GM12864 (cell line): ENCODE measurements at places on chromosomes 4 and X.

- DNase-seq: no peak
Observed at GRCh38 chr4:151197247-151197646, 79.7 kb upstream of the PRSS48 start.

- no peak for DNase-seq
Observed at GRCh38 chr4:158327525-158327924, 117.2 kb downstream of the TMEM144 start.

DNA sequence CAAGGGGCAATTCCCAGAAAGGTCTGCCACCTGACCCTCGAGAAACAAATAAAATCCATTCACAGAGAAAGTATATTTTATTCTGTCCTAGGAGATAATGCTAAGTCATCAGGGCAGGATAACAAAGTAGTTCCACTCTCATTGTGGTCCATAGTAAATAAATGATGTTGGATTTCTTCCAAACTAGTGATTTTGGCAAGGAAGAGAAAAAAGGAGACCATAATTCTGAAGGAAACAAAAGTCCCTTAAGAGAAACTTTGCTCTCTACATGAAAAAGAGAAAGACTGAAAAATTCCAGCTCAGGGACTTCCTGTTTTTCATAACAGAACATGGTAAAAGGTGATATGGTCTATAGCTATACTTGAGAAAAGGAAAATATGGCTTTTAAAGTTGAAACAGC is 71.5 kb upstream of the DDX60 start:
- DNase-seq: no peak

- DNase-seq: no peak
Observed at GRCh38 chrX:66676990-66677389, 38.1 kb upstream of the EDA2R start.

DNA sequence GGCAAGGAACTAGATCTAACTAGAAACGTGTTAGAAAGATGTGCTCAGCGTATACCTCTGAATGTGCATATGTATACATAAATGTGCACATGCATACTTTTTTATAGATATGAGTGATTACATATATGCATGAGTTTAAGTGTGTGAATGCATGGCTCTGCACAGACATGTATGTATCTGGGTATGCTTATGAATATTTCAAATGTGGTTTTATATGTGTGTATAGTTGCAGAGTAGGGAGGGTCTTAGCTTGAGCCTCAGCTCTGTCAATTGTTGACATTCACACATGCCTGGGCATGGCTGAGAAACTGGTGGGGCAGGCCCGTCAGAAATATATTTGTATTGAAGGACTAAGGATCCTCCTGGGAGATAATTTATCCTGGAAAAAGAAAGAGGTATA is 31.1 kb downstream of the RAP2C start:
- DNase-seq: no peak

- no peak for DNase-seq
Observed at GRCh38 chr4:84965553-84966381, 723 bp downstream of the WDFY3 start.

GRCh38 chrX:66622209-66622608 is 16.7 kb downstream of the EDA2R start:
- DNase-seq: no peak

- no peak for DNase-seq
Observed at GRCh38 chrX:15366506-15367352, 17.5 kb downstream of the VEGFD start.

DNA sequence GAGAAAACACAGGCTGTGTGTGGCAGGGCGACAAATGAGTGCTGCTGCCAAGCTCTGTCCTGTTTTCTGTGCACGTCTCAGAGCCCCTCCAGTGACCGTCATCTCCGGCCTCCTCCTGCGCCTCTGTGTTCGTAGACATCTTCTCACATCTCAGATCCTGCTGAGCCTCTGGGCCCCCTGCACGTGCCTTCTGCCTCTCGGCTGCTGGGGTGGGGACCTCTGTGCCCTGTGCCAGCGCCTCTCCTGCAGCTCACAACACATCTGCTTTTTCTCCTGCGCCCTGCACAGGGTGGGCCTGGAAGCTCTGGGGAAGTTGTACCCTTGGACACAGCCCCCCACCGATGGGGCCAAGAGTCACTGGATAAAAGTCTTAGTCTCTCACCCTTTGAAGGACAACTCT is 2.4 kb upstream of the CTAG2 start:
- DNase-seq: no peak

DNA sequence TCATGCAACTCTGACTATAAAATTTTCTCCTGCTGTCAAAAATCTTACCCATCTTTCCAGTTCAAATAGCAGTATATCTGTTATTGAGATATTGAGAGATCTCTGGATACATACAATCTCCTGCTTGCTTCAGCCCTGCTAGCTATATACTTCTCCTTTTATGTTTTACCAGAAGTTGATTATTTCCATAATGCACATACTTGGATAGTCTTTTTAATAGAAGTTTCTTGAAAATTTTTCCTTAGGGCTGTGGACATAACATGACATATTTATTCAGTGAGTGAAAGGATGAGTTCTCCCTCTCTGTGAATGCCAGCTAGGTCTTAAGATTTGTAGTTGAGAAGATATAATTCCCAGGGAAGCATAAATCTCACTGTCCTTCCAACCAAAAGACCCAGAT is 234.1 kb upstream of the NR3C2 start:
- no peak for DNase-seq

DNA sequence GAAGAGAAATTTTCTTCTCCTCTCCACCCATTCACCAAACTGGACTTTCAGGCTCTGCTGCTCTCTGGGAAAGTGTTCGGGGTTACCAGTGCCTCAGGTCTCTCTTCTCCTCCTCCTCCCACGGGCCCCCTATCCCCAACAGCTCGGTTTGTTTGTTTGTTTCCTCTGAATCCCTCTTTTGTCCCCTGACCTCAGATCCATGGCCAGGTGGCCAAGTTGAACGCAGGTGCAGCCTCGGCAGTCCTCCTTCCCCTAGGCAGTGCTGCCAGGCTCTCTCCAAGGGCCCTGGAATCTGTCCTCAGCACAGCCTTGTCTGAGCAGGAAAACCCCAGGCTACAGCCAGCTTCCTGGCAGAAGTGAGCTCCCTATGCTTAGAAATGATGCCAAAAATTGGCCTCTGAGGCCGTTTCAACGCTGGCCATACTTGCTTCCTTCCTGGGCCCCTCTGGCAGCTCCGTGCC is 60.0 kb downstream of the FHDC1 start:
- DNase-seq: no peak

- DNase-seq: no peak
Observed at GRCh38 chr4:76377911-76378310, 43.0 kb downstream of the CCDC158 start.

DNA sequence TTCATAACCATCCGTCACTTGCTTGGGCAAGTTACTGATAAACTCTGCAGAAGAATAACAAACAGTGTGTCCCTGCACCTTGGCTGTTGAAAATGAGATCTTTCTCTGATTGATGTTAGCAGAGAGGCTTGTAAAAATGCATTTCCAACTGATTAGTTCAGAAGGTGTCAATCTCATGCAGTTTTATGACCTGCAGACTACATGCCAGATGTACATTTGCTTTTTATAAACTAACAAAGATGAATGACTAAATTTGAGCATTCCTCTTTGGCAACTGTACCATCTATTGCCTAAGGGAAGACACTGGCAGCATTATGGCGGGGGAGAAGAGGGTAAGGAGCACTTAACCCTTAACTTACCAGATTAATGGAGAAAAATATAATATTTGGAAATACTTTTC is 192.8 kb downstream of the DCTD start:
- no peak for DNase-seq

GRCh38 chrX:155086961-155087735 is 15.8 kb downstream of the BRCC3 start:
- DNase-seq: no peak

DNA sequence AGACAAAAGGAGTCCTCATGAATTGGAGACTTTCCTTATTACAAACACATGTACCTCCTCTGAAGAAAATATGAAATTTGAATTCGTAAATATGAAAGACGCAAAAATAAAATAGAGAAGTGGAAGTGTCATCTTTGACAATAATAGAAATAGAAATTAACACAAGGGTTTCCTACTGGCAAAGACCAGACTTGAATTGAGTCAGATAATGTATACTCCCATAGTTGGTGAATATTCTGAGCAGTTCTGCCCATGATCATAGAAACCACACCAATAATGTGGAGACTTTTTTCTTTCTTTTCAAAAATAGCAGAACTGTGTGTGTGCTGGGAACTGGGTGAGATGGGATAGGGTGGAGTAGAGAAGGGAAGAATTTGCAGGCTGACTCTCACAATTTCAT is 277.7 kb upstream of the TET2 start:
- peak; percentile 59 for DNase-seq

- no peak for DNase-seq
Observed at GRCh38 chr4:74632634-74633033, 161.7 kb downstream of the BTC start.

- DNase-seq: no peak
Observed at GRCh38 chrX:146449243-146449642, 360.3 kb upstream of the CXorf51B start.

DNA sequence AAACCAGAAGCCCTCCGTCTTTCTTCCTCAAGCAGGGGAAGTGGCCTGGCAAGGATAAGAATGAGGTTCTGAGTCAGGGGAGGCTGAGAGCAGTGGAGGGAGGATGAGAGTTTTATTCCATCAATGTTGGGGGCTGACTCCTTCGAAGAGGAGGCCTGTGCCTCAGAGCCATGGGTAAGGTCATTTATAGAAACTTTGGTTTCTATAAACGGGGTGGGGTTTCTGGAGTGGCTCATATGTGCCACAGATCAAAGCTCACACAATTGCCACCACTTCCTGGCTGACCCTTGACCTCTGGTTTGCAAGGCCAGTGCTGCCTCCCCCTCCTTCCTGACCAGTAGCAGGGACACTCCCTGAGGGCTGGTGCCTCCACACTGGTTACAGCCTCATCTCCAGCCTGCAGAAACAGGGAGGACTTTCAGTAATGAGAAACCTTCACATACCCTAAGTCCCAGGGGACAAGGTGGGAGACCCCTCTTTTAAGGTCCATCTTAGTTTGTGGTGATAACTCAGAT is 166.0 kb downstream of the PDGFRA start:
- no peak for DNase-seq

DNA sequence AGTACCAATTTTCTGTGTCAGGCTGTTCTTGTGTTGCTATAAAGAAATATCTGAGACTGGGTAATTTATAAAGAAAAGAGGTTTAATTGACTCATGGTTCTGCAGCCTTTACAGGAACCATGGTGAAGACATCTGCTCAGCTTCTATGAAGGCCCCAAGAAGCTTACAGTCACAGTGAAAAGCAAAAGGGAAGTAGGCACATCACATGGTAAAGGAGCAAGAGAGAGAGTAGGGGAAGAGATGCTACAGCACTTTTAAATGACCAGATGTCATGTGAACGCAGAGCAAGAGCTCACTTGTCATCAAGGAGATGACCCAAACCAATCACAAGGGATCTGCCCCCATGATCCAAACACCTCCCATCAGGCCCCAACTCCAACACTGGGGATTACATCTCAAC is 174.3 kb downstream of the ATP10D start:
- DNase-seq: no peak

GRCh38 chrX:8683687-8684086 is 48.2 kb downstream of the ANOS1 start:
- no peak for DNase-seq

DNA sequence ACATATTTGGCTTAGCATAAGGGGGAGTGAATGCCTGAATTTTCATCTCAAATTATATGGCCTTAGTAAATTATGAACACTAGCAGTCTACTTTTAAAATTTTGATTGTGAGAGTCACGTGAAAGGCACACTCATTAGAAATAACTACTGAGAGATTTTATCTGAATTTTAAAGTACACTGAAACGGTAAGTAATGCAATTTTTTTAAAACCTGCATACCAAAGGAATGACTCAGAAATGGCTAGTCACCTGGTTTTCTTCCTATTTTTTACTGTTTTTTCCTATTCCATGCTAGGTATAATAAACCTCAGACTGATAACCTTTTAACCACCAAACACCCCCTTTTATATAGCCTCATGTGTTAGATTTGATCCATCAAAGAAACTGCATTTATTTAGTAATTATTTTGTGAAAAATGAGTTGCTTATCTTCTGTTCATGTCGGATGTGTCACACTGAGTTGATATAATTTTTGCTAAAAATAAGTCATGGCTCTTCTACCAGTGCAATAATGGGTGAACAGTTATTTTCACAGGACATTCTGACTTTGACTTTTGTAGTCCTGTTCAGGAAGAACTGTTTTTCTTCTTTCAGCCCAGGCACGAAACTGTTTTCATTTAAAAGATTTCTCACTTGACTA is 40.4 kb downstream of the CPEB2 start:
- no peak for DNase-seq

- no peak for DNase-seq
Observed at GRCh38 chr4:6229095-6229494, 28.7 kb upstream of the JAKMIP1 start.

DNA sequence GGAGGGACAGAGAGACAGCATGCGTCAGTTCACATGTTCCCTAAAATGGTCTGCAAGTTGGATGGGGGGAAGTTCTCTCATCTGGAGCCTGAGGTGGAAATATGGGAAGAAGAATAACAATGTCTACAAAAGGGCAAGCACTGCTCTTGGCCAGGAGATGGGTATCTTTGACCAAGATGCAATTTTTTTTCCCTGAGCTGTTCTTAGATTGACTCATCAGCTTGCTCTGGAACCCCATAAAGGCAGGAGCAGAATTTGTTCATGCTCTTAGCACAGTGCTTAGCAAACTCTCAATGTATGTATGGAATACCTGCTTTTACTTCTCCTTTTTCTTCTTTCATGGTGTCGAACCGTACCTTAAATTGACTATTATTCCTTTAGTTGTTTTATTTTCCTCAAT is 90.5 kb upstream of the ZNF827 start:
- no peak for DNase-seq

DNA sequence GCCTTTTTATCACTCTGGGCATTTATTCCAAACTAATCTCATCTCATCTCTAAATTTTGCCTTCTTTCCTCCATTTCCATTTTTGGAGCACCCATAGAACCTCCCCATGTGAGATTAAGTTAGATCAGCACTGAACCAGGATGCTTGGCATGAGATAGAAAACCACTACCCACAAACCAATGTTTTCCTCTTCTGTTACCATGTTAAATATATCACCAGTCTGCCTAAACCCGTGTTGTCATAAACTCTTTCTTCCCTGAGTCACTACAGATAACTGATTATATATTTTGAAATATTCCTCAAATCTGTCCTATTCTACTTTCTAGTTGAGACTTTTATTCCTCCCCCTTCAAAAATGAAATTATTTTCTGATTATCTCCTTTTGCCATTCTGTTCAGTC is 37.6 kb downstream of the GABRB1 start:
- DNase-seq: no peak

DNA sequence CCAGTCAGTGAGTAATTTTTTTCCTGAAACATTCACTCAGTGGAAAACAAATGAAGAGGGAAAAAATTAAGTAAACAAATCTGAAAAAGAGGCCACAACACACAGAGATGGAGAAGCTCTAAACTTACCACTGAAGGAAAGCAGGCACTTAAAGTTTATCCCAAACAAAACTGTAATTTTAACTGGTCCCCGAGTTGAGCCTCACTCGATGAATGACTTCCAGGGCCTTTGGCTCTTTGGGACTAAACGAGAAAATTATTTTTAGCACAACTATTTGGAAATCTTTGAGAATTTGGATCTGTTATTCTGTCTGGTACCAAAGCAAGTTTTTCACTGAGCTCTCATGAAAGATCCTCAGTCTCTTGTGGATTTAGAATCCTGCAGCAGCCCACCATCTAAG is at the start of gene C1QTNF7:
TSS of gene C1QTNF7 (plus strand) at position 333 of the 400 bp plus-strand sequence. CDS start 7,711 bp downstream, outside the sequence.
- no peak for DNase-seq
